ENCODE measurements at places on chromosomes 3 and 15.

- no peak for DNase-seq
Measured at GRCh38 chr3:165070682-165071081, 7.6 kb downstream of the SI start.

DNA sequence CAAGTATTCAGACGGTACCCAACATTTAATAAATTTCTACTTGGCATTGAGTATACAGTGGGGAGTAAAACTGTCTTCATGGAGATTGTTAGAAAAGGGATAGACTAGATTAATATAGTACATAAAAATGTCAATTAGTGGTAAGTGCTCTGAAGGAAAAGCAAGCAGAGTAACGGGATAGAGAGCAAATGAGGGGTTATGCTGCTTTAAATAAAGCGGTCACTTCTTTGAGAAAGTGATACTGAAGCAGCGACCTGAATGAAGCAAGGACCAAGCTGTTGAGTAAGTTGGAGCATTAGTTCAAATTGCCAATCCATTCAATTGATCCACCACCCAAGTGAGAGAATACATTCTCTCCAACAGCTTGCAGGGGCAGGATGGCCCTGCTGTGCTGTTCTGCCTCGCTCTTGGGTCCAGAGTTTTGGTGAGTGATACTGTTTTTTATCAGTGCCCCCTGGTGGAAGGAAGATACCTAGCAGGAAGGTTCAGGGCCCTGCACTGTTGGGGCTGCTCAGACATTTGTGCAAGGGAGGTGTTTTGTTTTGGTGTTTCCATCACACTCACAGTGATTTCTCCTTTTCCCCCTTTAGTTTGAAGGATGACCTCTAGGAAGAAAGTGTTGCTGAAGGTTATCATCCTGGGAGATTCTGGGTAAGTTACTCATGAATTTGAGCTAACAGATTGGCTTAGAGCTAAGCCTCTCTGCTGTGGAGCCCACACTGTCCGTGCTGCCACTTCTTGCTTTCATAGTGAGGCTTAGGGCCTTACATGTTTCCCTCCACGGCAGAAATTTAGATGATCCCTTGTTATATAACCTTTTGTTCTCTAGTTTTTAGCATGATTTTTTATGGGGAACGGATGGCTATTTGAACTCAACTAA lies 69.0 kb downstream of the RAB7A start:
- DNase-seq = peak; percentile 42

DNA sequence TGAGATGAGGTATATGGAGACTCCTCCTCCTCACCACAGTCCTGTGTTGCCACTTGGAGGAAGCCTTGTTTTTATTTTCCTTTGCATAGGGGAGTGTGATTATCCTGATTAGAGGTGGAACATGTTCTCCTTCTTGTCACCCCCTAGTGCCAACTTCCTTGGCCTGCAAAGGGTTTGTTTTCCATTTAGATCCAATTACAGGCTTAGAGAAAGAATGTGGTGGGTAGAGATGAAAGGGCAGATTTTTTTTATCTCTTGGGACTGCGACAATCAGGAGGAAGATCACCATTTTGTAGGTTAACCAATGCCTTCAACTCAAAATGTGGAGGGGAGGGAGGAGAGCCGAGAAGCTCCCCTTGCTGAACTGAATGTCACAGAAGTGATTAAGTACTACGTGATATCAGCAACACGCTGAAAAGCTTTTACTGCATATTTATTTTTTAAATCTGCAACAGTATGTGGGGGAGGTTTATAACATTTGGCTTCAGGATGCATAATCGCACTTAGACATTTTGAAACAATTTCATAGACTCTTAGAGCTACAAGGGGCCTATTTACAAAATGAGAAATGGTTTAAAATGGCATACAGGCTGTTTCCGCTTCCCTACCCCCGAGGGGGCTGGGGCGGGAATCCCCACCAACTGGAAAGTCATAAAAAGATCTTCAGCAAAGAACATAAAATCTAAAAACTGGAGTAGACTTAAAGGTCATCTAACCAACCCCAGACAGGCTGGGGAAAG lies 2.4 kb downstream of the LMCD1 start:
- no peak for DNase-seq

- DNase-seq = no peak
Measured at GRCh38 chr15:90859234-90860131, 8.9 kb upstream of the FURIN start.

DNA sequence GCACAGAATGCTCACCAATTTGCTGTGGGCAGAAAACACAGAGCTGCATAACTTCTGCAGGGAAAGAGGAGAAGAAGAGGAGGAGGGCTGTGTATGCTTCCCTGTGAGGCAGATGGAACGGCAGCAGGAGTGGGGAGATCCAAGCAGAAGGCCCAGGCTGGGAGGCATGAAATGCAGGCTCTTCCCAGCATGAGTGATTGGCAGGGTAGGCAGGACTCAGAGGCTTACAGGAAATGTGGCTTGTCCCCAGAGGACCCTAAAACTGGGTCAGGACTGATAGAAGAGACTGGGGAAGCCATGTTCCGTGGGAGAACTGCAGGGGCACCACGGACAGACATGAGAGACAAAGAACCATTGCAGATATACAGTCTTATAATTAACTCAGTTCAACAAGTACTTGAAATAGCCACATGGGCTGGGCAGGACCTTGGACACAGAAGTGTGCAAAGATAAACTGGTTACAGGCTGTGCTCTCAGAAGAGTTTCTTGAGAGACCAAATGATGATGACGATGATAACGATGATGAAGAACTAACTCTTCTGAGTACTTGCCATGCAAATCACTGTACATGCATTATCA lies 286.9 kb downstream of the EPHB1 start:
- DNase-seq = no peak

- DNase-seq = no peak
Measured at GRCh38 chr3:37811625-37812498, 49.8 kb upstream of the CTDSPL start.

GRCh38 chr15:61091289-61091616 lies 137.8 kb downstream of the RORA start:
- no peak for DNase-seq

DNA sequence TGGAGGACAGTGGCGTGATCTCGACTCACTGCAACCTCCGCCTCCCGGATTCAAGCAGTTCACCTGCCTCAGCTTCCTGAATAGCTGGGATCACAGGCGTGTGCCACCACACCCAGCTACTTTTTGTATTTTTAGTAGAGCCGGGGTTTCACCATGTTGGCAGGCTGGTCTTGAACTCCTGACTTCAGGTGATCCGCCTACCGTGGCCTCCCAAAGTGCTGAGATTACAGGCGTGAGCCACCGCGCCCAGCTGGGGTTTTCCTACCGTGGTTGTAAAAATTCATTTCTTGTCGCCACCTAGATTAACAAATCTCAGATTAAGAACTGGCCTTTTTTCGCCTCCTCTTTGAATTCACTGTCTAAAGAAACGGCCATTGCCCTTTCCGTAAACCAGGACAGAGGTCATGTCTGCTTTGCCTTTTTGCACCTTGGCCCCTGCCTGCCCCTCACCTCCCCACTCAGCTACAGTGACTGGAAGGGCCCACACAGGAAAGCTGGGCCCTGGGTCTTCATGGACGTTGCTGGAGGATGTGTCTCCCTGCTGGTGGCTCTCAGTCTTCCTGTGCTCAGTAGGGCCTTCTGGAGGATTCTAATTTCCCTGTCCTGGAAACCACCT lies 17.2 kb downstream of the ZNF710 start:
- no peak for DNase-seq

GRCh38 chr15:95864467-95864886 lies 466.0 kb upstream of the NR2F2 start:
- no peak for DNase-seq

DNA sequence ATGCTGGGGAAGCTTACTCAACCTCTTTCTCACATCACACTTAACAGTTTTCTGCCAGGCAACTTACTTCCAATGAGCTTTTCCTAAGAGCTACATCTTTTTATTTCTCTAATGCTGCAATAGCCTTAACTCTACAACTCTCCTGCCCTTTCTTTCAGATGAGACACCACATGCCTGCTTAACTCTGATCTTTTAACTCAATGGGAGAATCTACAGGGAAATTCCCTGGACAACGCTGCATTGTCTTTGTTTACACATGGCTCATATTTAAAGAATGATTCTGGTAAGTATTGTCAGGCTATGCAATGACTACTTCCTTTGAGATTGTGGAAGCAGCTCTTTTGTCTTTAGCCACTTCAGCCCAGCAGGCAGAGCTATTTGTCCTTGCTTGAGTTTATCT lies 353.1 kb upstream of the BCHE start:
- no peak for DNase-seq

Measured in T-cell (primary cell).